Aorta (tissue), 5 donors: ENCODE measurements at places on chromosomes 2 and 18. TPM values are rescaled to one million over a fixed set of nuclear protein-coding genes. Genes with fewer than 3 reads are reported as not detected.

PAIP2B gene
- total RNA-seq = 4.9 TPM

ASXL2 gene
- 25.3 TPM for total RNA-seq

GRCh38 chr2:55718165-55719008 is 24.7 kb upstream of the PNPT1 start:
- no peak overlapping the region for H3K4me3 ChIP-seq
- H3K27me3 ChIP-seq = no peaks in the 10 kb centered on the region
- H3K4me1 ChIP-seq = no peaks in the 10 kb centered on the region
- no peak overlapping the region for H3K27ac ChIP-seq
- no peak for DNase-seq

- H3K4me1 ChIP-seq = peaks cover 3% of the 10 kb centered on the region
- DNase-seq = no peak
- no peaks in the 10 kb centered on the region for H3K36me3 ChIP-seq
- no peak overlapping the region for H3K27ac ChIP-seq
- no peak overlapping the region for H3K4me3 ChIP-seq
These were observed 805.1 kb downstream of the RNF144A start for GRCh38 chr2:7722212-7722910.

DNA sequence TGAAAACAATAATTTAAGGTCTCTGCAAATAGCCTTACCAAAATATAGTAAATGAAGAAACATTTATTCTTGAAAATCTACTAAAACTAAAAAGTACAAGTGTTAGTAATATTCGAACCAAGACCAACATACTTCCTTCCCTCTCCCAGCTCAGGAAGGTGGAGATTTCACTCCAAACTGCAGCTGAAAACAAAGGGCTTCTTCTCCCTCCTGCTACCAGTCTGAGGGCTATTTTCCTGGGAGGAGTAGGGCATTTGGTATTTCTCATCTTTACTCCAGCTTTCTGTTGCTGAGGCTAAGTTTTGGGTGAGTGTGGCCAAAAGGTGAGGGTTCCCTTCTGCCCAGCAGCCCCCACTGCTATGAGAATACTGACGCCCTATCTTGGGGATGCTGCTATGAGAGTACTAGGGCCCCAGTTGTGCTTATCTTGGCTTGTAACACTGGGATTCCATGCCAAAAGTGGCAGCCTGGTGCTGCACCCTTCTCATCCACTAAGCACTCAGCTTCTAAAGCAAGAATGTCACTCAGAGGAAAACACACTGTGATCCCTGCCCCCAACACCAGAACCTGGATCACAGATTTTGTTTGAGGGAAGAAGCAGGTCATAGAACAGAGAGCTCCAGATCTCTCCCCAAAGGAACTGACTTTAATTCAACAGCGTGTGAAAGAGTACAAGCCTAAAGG is 130.7 kb upstream of the KLF7 start:
- H3K4me3 ChIP-seq = no peak overlapping the region
- no peaks in the 10 kb centered on the region for H3K27me3 ChIP-seq
- no peak overlapping the region for H3K27ac ChIP-seq

- no peak overlapping the region for H3K4me3 ChIP-seq
- DNase-seq = no peak
- no peaks in the 10 kb centered on the region for H3K4me1 ChIP-seq
- H3K27me3 ChIP-seq = no peaks in the 10 kb centered on the region
- H3K27ac ChIP-seq = no peak overlapping the region
These were observed 675.6 kb upstream of the VRK2 start for GRCh38 chr2:57370882-57371585.

DNA sequence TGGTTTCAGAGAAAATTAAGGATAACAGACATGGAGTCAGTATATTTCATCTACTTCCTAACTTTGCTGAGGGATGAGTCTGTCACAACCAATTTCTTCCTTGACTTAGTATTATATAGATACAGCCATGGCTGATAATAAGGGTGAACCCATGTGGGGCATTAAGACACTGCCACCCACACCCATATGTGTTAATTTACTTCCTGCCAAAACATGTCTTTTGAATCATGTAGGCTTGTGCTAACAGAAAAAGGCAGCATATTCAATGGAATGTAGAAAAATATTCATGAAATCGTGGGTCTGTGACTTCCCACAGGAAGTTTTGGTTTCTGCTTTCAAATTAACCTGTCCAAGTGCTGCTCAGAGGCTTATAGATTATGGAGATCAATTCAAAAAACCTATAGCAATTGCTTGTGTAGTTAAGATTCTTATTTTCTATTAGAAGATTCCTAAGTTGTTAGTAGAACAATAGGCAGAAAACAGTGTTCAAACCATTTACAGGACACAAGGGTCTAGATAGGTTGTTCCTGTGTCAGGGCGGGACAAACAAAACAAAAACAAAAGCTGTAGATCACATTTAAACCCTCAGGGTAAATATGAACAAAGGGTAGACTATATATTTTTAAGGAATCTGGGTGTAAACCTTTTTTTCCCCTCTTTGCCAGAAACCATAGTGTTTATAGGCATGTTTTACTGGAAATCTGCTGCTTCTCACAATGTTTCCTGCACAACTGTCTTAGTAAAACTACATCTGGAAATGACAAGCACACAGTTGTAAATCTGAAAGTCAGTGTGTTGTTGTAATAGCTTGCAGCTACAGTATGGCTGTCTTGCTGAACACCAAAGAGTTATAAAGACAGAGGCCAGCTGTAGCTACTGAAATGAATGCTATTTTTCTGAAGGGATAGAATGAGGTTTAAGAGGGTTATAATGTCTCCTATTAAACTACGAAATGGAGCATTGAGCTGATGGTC is 691.2 kb downstream of the EPHA4 start:
- no peaks in the 10 kb centered on the region for H3K4me1 ChIP-seq
- no peaks in the 10 kb centered on the region for H3K27me3 ChIP-seq
- H3K27ac ChIP-seq = no peak overlapping the region

- no peaks in the 10 kb centered on the region for H3K36me3 ChIP-seq
- no peaks in the 10 kb centered on the region for H3K27me3 ChIP-seq
- H3K4me3 ChIP-seq = no peak overlapping the region
- no peak overlapping the region for H3K27ac ChIP-seq
- no peak for DNase-seq
These were observed 205.8 kb upstream of the SALL3 start for GRCh38 chr18:78773819-78774218.

GRCh38 chr2:203840655-203841205 is 26.8 kb upstream of the CTLA4 start:
- no peak overlapping the region for H3K4me3 ChIP-seq
- no peak overlapping the region for H3K27ac ChIP-seq
- no peaks in the 10 kb centered on the region for H3K27me3 ChIP-seq
- no peak for DNase-seq

- H3K27ac ChIP-seq = no peak overlapping the region
- no peaks in the 10 kb centered on the region for H3K4me1 ChIP-seq
- no peaks in the 10 kb centered on the region for H3K27me3 ChIP-seq
- no peaks in the 10 kb centered on the region for H3K36me3 ChIP-seq
These were observed 83.3 kb downstream of the ZCCHC2 start for GRCh38 chr18:62606106-62606505.

DNA sequence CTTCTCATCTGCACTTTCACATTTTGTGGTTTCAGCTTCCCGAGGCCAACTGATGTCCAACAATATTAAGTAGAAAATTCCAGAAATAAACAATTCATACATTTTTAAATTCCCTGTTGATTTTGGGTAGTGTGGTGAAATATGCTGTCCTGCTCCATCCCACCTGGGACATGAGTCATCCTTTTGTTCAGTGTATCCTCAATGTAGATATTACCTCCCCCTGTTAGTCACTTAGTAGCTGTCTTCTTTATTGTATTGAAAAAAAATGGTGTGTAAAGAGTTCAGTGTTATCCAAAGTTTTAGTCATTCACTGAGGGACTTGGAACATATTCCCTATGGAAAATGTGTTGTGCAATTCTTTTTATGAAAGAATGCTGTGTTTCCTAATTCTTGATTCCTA is 348.1 kb downstream of the SOCS6 start:
- H3K4me1 ChIP-seq = no peaks in the 10 kb centered on the region
- H3K36me3 ChIP-seq = no peaks in the 10 kb centered on the region
- no peak overlapping the region for H3K27ac ChIP-seq
- no peak for DNase-seq
- H3K4me3 ChIP-seq = no peak overlapping the region

CPO gene
- 0.51 TPM for total RNA-seq

GRCh38 chr2:70084973-70085710 is 2.1 kb upstream of the PCBP1 start:
- no peaks in the 10 kb centered on the region for H3K4me1 ChIP-seq
- peak overlapping the region; percentile 89 for H3K27ac ChIP-seq

DNA sequence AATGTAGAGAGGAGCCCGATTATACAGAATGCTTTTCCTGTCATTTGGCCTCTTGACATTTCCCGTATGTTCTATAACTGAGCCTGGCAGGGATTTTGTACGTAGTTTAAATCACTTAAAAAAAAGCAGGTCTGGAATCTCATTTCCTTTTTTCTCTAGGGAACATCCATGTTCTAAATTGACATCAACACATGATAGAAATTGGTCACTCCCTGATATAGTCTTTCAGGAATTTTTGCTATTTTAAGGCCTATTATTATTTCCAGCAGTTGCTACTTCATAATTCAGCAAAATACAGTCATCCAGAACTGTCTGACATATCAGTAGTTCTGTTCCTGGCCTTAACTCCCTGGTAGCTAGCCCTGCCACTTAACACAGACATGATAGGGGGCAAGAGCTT is 565.7 kb upstream of the ZEB2 start:
- no peak for DNase-seq
- H3K4me3 ChIP-seq = no peak overlapping the region
- no peaks in the 10 kb centered on the region for H3K27me3 ChIP-seq
- no peak overlapping the region for H3K27ac ChIP-seq

CD8B2 gene
- total RNA-seq = 0.10 TPM

- H3K27ac ChIP-seq = no peak overlapping the region
- H3K4me1 ChIP-seq = no peaks in the 10 kb centered on the region
- DNase-seq = no peak
- H3K36me3 ChIP-seq = no peaks in the 10 kb centered on the region
These were observed 17.3 kb upstream of the RNF152 start for GRCh38 chr18:61910101-61910500.

ANKRD29 gene
- 28.6 TPM for total RNA-seq

CRYBA2 gene
- total RNA-seq = not detected

- H3K27ac ChIP-seq = no peak overlapping the region
- no peaks in the 10 kb centered on the region for H3K27me3 ChIP-seq
- peak; percentile 67 for DNase-seq
These were observed 13.3 kb upstream of the DUSP2 start for GRCh38 chr2:96158554-96158940.
